ENCODE measurements at places on chromosomes 5 and 9.

DNA sequence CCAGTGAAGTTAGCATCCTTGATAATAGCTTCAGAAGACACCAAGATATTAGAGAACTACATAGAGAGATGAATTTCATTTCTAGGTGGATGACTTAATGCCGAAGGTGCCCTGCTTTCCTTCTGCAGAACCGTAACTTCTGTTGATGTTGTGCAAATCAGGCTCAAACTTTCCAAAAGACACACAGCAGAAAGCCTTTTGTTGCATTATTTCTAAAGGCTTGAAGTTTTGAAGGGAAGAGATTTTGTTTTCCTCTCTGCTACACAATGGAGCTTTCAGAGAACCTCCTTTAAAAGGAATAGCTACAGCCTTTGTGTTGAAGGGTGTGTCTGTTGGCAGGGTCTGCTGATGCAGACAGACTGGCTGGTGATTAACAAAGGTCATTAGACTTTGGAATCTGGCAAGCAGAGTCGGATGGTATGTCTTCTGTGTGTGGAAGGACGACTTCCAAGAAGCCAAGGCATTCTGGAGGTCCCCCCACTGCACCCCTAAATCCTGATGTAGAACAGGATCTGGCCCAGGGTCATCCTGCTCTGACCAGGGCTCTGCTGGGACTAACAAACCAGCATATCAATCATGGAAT lies 57.8 kb downstream of the ZNF462 start:
- no peak for DNase-seq

- DNase-seq, result no peak
Observed at GRCh38 chr5:102853680-102854079, 98.6 kb downstream of the PAM start.

DNA sequence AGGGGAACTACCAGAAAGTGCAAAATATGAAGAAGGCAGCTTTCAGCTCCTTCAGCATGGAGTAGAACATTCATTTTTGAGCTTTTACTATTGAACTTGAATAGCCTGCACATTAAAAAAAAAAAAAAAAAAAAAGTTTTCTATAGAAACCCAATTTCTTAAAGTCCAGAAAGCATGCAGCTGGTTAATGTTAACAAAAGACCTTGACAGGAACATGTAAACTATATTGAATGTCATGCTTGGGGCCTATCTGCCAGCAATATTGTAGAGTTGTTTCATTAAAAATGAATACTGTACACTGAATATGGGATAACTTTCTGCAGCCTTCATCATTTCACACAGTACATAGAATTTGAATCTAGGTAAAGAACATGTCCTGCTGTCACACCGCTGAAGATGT lies 230.6 kb downstream of the NFIB start:
- DNase-seq, result no peak

DNA sequence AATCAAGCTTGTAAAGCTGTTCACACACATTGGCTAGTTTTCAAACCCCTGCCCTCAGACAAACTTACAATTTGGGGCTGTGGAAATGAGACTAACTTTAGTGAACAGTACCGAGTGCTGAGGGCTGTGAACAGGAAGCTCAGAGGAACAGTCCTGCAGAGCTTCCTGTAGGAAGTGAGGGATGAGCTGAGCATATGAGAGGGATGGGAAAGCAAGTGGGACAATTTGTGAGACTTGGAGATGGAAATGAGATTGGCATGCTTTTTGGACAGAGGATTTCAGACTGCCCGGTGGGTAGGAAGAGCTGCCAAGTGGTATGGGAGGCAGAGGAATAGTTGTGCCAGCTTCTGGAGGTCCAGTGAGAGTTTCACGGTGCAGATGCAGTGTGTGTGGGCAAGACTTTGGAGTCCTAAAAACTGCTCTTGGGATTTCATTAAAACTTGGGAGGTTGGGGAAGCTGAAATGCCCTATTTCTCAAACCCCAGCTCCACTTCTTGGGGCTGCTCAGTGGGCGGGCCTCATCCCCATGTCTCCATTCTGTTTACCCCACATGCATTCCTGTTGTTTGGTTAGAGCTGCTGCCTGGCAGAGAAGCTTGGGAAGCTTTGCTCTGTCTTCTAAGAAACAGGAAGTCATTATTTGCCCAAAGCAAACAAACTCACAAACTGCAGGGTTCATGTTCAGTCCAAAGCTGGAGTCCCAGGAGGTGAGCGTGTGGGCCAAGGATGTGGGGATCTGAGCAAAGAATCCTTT lies 267.5 kb downstream of the ZSWIM6 start:
- no peak for DNase-seq

DNA sequence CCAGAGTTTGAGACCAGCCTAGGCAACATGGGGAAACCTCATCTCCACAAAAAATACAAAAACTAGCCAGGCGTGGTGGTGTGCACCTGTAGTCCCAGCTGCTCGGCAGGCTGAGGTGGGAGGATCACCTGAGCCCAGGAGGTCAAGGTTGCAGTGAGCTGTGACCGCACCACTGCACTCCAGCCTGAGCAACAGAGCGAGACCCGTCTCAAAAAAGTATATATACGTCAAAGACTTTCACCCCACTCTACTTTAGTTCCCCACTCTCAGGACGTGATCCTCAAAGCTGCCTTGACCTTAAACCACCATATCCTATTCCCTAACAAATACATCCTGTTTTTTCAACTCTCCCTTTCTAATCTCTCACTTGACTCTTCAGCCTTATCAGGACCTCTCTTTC lies 41.0 kb downstream of the PCDHGC5 start:
- DNase-seq, result no peak

- DNase-seq, result no peak
Observed at GRCh38 chr9:11577522-11577921, 964.7 kb upstream of the PTPRD start.

DNA sequence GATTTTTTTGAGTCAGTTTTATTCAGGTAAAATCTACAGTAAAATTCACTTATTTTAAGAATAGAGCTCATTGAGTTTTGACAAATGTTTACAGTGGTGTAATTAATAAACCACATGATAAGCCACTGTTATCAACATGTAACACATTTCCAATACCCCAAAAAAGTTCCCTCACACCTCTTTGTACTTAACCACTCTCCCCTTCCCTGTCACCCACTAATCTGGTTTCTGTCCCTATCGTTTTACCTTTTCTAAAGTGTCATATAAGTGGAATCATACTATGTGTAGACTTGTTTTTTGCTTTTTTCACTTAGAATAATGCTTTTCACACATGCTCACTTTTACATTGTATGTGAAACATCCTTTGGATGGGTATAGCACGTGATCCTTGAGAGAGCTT lies 127.2 kb downstream of the KDM4C start:
- DNase-seq, result no peak

DNA sequence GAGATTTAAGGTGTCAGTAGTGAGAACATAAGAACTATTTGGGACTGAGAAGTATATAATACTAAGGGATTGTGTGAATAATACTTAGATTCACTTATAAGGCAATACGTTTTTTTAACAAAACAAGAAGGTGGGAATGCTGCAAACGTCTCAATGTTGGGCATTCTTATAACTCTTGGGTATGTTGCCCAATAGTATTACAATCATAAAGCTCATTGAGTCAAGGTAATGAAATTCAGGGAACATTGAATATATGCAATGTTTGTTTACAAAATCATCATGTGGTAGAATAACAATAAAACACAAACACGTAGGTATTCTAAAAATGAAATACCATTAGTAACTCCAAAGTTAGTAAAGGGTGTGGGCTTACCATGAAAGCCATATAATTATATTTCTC lies 400.7 kb downstream of the KIAA0825 start:
- no peak for DNase-seq

GRCh38 chr5:14710313-14710994 lies 45.9 kb downstream of the OTULIN start:
- DNase-seq, result no peak

- DNase-seq, result no peak
Observed at GRCh38 chr9:14661421-14662059, 31.7 kb downstream of the ZDHHC21 start.

DNA sequence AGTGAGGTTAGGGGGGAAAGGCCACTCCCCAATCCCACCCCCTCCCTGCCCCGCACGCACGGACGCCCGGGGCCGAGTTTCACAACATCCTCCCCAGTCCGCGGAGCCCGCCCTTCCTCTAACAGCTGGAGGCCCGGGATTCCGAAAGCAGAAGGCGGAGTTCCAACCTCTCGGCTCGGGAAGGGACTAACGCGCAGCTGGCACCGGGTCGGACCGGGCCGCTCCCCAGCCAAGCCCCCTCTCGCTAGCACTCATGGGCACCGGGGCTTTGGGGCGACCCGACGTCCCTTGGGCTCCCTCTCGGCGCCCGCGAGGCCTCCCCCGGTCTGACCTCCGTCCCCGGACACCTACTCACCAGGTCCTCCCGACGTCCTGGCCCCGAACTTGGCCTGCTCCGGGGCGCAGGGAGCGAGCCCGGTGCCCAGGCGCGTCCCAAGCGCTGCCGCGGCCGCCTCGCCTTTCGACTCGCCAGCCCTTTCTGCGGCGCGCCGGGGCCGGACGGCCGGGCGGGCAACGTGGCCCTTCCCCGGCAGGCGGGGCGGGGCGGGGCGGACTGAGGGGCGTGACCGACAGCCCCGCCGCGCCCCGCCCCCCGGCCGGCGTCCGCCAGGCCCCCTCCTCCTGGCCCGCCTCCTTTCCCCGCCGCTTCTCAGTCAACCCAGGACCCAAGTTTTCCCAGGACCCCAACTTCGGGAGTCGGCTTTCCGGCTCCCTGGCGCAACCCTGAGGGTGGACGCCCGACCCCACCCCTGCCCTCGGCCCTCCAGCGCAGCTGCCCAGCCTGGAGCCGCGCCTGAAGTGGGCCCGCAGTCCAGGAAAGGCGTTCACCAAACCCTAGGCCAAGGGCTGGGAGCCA lies at the start of gene MGAT1:
Gene MGAT1, minus strand, starts transcription at position 482 of the 856 bp plus-strand sequence. CDS start 9,835 bp downstream, outside the sequence.
- DNase-seq, result no peak

DNA sequence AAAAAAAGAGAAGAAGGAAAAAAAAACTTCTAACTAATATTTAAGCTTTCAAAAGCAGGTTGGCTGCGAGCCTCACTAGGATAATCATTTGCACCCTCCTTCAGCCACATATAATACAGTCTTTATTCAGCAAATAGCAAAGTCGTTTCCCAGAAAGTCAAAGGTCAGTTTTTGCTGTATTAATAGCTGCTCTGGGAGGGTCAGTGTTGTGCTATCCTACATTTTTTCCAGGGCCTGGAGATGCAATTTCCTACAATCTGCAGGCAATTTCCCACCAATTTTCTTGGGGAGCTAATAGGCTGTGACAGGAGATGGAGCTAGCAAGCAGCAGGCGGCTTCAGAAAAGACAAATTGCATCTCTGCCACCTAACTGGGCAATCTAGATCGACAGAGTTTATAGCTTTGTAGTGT lies 136.8 kb downstream of the TLE1 start:
- DNase-seq, result no peak

- no peak for DNase-seq
Observed at GRCh38 chr5:178324481-178325310, 92.1 kb upstream of the PHYKPL start.

- no peak for DNase-seq
Observed at GRCh38 chr9:86713970-86714369, 233.3 kb downstream of the GAS1 start.

DNA sequence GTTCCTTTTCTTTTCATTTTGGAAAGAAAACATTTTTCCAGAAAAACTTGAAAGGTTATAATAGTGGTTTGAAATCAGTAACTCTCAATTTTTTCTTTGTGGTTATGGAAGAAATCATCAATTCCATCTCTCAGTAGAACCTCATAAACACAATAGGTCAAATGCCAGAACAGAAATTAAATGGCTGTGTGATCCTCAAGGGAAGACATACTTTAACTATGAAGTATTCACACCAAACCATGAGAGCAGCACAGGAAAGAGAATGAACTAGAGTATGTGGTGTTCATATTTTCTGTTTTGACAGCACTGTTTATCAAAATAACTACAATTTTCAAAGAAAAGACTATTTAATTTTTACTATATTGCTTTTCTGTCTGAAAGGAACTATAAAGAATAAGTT lies 29.7 kb upstream of the EFNA5 start:
- no peak for DNase-seq

DNA sequence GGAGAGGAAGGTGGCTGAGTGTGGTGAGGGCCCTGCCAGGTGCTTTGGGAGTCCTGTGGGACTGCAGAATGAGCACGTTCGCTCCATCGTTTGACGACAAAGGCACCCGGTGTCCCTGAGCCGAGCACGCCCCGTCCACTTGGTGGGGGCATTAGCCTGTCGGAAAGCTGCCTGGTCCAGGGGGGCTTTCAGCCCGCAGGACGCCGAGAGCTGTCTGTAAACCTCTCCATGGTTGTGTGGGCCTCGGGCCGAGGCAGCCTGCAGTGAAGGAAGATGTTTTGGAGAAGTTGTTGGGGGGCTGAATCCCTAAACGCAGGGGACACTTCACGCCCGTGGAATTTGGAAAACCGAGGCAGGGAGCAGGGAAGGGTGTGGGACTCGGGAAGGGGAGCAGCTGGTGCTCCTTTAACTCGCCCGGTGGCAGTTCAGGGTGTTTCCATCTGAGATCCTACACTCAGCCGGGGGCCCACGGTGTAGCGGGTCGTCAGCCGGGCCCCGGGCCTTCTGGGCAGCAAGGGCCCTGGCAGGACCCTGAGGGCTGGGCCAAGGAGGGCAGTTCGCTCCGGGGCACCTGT lies 53.8 kb downstream of the MRPL36 start:
- DNase-seq, result no peak

DNA sequence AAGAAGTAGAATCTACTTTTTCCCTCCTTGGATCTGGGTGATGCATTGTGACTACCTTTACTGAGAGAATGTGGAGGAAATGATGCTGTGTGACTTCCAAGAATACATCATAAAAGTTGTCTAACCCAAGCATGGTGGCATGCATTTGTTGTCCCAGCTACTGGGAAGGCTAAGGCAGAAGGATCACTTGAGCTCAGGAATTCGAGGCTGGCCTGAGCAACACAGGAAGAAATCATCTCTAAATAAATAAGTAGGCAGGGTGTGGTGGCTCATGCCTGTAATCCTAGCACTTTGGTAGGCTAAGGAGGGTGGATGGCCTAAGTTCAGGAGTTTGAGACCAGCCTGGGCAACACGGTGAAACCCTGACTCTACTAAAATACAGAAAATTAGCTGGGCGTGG lies 143.2 kb upstream of the VLDLR start:
- DNase-seq, result no peak

DNA sequence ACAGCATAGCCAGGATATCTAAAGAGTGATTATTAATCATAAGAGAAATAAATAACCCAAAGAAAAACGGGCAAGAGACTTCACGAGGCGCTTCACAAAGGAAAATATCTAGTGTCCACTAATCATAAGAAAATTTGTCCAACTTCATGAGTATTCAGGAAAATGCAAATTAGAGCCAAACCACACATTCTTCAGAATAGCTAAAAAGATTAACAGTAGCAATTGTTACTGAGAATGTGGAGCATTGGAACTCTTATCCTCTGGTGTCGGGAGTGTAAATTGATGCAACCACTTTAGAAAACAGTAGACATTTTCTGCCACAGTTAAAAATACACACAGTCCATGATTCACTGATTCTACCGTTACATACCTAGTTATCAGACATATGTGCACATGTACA lies 145.7 kb downstream of the CWC27 start:
- DNase-seq, result no peak

GRCh38 chr5:129670957-129671500 lies 76.9 kb upstream of the MINAR2 start:
- no peak for DNase-seq

GRCh38 chr5:134184155-134185135 lies 7.7 kb upstream of the SKP1 start:
- no peak for DNase-seq
